Cardiac septum (tissue), 1 donor: ENCODE measurements at places on chromosomes 11 and 22. TPM values are rescaled to one million over a fixed set of nuclear protein-coding genes. Genes with fewer than 3 reads are reported as not detected.

The MOGAT2 gene
- not detected for total RNA-seq

The C11orf87 gene
- 0.03 TPM for total RNA-seq

The SYT12 gene
- 2.2 TPM for total RNA-seq

The OR8G1 gene
- total RNA-seq, result not detected

The HTR3B gene
- not detected for total RNA-seq

The OR52A1 gene
- total RNA-seq, result not detected

The OR8D4 gene
- not detected for total RNA-seq

The CDKN1C gene
- 11.5 TPM for total RNA-seq

The TBX10 gene
- not detected for total RNA-seq

The AGBL2 gene
- 1.2 TPM for total RNA-seq

The HBG2 gene
- 0.94 TPM for total RNA-seq

The OR52E8 gene
- not detected for total RNA-seq

The OR51E2 gene
- total RNA-seq, result not detected

The HEPHL1 gene
- total RNA-seq, result not detected

The APOL4 gene
- 6.1 TPM for total RNA-seq

The ART1 gene
- total RNA-seq, result 1.3 TPM

The GRAMD4 gene
- 64.8 TPM for total RNA-seq

The ALX4 gene
- total RNA-seq, result 0.05 TPM

- DNase-seq, result no peak
Measured at GRCh38 chr11:32099516-32099915, 8.6 kb downstream of the RCN1 start.

DNA sequence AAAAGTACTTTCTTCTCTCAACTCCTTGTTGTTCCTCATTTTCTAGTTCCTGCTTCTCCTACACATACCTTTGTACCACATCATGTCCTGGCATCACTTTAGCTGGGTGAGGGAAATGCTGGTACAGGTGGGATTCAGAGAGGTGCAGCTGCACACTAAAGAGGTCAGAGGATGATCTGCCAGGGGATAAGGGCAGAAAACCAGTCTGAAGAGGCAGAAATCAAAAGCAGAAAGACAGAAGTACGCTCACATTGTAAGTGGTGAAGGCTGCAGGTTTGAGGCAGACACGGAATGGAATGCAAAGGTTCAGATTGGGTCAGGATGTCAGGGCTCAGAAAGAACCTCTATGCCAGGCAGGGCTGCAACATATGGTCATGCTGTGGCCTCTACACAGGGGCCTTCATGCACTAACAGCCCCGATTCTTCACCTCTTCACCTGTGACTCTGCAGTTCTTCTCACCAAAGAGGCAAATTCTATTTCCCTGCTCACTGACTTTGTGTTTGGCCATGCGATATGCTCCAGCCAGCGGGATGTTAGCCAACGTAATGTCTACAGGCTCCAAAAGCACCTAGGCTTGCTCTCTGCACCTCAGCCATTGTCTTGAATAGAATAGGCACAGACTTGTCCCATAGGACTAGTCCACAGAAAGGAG lies 373.7 kb downstream of the NXPE2 start:
- DNase-seq, result no peak

- no peak for DNase-seq
Measured at GRCh38 chr11:19445771-19446170, 205.0 kb upstream of the E2F8 start.

DNA sequence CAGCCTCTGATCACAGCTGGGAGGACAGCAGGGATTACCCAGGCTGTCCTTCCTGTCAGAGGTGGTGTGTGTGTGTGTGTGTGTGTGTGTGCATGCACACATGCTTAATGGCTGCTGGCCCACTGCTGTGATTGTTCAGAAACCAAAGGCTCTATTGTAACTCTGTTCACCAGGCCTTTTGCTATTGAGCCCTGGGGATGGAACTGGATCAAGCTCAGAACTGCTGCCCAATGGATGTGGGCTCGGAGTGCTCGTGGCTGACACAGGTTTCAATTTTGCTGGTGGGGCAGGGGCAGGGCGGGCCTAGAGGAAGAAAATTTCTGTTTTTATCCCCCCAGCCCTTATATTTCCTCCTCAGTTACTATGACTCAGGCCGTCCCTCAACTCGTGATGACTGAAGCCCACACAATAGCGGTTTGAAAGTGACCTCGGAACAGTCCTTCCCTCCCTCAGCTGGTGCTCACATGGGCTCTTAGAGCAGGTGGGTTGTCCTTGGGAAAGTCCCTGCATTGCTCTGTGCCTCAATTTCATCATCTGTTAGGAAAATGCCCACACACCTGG lies 359.3 kb downstream of the TENM4 start:
- DNase-seq, result peak; percentile 63

GRCh38 chr22:49480331-49480730 lies 347.3 kb downstream of the BRD1 start:
- no peak for DNase-seq

DNA sequence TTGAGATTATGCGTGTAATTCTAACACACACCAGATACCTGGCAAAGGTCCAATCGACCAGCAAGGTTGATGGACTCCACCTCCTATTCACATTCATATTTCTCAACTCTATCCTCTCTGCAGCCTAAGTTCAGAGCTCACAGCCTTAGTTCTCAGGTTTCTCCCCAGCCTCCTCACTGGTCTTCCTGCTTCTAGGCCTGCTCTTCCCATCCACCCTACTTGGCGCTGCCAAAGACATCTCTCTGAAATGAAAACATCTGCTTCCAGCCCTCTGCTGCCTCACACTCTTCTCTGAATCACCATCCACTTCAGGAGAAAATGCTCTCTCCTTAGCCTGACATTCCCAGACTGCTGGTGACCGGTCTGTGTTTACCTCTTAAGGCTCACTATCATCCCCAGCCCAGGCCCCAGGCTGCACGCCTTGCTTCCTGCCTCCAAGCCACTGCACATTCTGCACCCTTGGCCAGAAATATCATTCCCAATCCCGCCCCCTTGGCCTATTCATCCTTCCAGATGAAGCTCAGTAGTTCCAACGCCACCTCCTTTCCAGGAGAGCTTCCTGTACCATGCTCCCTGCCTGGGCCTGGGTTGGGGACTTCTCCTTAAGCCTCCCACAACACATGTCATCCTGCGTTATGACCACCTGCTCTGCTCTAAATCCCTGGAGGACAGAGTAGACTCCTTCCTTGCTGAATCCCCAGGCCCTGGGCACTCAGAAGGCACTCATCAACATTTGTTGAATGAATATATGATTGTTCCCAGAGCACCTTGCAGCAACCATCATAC lies 3.5 kb downstream of the ARRB1 start:
- no peak for DNase-seq

- peak; percentile 93 for DNase-seq
Measured at GRCh38 chr11:64305691-64306562, 603 bp downstream of the ESRRA start.

- no peak for DNase-seq
Measured at GRCh38 chr22:21719024-21719423, 16.6 kb downstream of the YPEL1 start.

DNA sequence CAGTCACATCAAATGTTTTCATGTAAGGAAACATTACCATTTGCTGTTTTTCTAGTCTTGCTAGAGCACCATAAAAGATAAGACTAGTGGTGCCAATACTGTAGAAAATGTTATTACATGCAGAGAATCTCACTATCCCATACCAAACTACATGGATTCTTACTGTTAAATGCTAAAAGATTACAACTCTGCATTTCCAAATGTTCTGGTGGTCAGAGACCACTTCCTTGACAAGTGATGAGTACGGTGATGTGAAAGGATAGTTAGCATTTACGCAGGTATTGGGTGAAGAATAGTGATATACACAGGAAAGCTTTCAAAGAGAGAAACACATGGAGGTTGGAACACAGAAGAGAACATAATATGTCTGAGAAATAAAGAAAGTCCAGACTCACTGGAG lies 98.2 kb downstream of the GGTLC2 start:
- DNase-seq, result no peak

GRCh38 chr11:66915866-66916265 lies 42.3 kb downstream of the PC start:
- DNase-seq, result no peak

DNA sequence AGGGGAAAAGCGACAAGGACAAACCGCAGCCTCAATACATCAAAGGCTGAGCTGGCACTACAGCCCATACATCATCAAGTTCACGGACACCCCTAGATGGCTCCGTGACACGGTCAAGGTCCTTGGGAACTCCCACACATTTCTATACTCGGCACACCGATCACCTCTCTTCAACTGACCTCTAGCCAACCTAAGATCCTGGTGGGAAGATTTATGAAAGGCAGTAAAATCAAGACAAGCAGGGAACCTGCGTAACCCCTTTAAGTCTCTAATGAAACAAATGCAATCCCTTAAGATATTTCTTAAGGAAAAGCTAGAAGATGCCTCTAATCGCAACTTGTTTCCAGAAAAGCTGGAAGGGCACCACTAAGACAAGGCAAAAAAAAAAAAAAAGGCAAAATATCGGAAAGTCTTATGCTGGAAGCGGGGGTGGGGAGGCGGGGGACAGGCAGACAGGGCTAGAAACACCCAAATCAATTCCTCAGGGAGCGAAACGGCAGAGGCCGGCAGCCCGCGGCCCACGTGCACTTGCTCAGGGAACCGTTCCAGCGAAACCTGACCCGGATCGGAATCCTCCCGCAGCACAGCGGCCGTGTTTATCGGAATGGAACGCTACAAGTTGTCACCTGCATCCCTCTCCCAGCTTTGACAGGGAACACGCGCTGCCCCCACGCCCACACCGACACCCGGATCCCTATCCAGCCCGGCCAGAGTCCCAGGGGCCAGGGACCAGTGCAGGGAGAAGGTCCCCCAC lies 1.4 kb downstream of the ARHGAP20 start:
- peak; percentile 73 for DNase-seq

- DNase-seq, result no peak
Measured at GRCh38 chr11:115017529-115017928, 339.2 kb downstream of the NXPE2 start.

GRCh38 chr22:45317551-45318167 lies 7.9 kb downstream of the FAM118A start:
- DNase-seq, result no peak

GRCh38 chr11:84290647-84291046 lies 1004.5 kb upstream of the CCDC90B start:
- no peak for DNase-seq

- no peak for DNase-seq
Measured at GRCh38 chr11:69394869-69395246, 86.6 kb upstream of the LINC01488 start.

GRCh38 chr22:32336771-32337424 lies 20.8 kb upstream of the RFPL3 start:
- DNase-seq, result no peak

GRCh38 chr22:50612528-50613221 lies 12.1 kb downstream of the MAPK8IP2 start:
- DNase-seq, result peak; percentile 24

DNA sequence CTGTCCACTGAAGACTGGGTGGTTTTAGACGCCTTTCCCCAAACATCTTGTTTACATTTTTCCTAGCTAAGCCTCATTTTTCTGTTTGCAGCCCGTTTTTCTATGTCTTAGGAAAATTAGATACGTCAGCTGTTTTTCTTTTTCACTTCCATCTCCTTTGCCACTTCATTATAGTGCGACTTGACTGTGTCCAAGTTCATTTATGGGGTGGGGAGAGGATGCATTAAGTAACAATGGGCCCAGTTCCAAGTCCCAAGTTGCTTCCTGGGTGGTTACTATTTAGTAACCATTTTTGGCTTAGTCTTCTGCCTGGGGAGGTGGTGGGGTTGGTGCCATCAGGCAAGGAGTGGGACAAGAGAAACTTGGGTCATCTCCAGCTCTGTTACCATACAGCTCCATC lies 83.0 kb downstream of the TRAF6 start:
- no peak for DNase-seq

GRCh38 chr11:31422703-31423102 lies 53.0 kb downstream of the DNAJC24 start:
- DNase-seq, result no peak

GRCh38 chr22:46007848-46008261 lies 30.9 kb upstream of the WNT7B start:
- DNase-seq, result peak; percentile 90

GRCh38 chr11:76615950-76616349 lies 54.6 kb downstream of the LRRC32 start:
- DNase-seq, result peak; percentile 87

- no peak for DNase-seq
Measured at GRCh38 chr11:61945191-61945590, 5.0 kb upstream of the BEST1 start.

DNA sequence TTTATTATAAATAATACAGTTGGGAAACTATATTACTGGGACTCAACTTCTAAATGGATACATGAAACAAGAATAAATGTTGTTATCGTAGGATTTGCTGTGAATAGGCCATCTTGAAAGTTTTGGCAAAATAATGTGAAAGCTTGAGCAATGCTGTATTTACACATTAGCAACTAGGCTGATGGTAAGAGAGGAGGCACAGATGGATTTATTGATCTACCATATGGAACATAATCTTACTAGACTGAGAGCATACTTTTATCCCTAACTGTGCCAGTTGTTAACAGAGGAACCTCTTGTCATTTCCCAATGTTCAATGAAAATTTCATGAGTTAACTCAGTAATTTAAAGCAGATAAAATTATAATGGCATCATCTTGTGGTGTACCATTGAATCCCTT lies 22.8 kb downstream of the APIP start:
- DNase-seq, result no peak

DNA sequence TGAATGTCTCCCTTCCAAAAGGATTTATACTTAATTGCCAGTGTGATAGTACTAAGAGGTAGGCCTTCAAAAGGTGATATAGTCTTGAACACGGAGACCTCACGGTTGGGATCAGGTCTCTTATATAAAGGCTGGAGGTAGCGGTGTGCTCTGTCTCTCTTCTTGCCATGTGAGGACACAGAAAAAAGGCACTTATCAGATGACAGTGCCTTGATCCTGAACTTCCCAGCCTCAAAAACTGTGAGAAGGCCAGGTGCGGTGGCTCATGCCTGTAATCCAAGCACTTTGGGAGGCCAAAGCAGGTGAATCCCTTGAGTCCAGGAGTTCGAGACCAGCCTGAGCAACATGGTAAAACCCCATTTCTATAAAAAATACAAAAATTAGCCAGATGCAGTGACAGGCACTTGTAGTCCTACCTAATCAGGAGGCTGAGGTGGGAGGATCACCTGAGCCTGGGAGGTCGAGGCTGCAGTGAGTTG lies 108.9 kb upstream of the TOP3B start:
- DNase-seq, result no peak

GRCh38 chr22:41288245-41288946 lies 2.4 kb upstream of the RANGAP1 start:
- no peak for DNase-seq

- DNase-seq, result no peak
Measured at GRCh38 chr11:120383518-120384155, 47.4 kb downstream of the ARHGEF12 start.

- DNase-seq, result peak; percentile 76
Measured at GRCh38 chr22:49999063-49999945, 13.3 kb downstream of the IL17REL start.

DNA sequence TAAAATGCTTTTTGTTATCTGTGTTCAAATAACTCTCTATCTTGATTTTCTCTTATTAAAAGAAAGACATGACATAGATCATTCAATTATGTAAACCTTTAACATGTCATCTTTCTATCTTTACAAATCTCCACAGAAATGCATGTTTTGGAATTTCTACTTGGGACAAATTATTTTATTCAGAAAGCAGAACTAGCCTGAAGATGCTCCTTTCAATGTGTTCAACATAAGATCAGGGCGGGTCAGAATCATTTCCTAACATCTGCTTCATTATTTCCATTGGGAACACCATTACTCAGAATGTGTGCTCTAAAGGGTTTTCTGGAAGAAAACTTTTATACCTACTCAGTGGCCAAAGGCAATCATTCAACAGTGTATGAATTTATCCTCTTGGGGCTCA lies at the start of gene OR5AL1:
Gene OR5AL1, plus strand, starts transcription at position 301 of the 400 bp plus-strand sequence.
- DNase-seq, result no peak

GRCh38 chr11:61294717-61295595 lies at the start of gene VWCE:
Gene VWCE, minus strand, starts transcription at chr11:61295316. Its CDS starts 279 bp downstream, at chr11:61295037.
- DNase-seq, result no peak
